ENCODE measurements at places on chromosomes 13 and 19.

- no peak for DNase-seq
These were observed 21.8 kb downstream of the PROSER1 start for GRCh38 chr13:39016087-39016486.

DNA sequence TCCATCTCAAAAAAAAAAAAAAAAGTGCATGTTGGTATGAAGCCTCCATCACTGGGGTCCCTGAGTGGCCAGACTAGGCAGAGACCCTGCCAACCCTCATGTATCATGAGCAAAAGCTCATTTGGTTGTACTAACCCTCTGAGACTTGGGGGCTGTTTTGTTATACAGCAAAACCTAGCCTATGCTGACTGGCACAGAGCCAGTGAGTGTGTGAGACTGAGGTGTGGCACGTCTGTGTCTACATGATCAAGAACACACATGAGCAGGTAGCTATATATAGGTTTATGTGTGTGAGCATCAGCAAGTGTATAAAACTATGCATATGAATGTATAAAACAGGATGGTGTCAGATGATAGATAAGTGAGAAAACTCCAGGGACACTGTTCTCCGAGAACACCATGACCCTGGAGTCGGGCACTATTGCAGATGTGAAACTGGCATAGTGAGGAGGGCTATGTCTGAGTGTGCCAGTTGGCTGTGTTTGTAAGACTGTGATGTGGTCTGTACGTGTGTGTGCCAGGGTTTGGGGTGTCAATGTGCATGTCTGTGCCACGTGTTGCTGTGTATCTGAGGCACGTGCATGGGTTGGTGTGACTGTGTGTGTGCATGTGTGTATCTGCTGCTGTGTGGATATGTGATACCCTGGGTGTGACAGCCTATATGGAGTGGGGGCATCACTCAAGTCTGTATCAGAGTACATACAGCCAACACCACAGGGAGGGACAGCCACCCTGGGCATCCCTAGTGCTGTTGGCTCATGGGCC, 44.5 kb downstream of the OLFM2 start:
- no peak for DNase-seq

GRCh38 chr13:73433890-73434289, 375.1 kb downstream of the KLF5 start:
- no peak for DNase-seq

GRCh38 chr13:39768962-39769361, 113.5 kb downstream of the COG6 start:
- no peak for DNase-seq

GRCh38 chr19:18123819-18124218, 26.2 kb downstream of the MAST3 start:
- DNase-seq, result no peak

- DNase-seq, result no peak
These were observed 58.0 kb downstream of the MAP4K1 start for GRCh38 chr19:38559428-38560401.

DNA sequence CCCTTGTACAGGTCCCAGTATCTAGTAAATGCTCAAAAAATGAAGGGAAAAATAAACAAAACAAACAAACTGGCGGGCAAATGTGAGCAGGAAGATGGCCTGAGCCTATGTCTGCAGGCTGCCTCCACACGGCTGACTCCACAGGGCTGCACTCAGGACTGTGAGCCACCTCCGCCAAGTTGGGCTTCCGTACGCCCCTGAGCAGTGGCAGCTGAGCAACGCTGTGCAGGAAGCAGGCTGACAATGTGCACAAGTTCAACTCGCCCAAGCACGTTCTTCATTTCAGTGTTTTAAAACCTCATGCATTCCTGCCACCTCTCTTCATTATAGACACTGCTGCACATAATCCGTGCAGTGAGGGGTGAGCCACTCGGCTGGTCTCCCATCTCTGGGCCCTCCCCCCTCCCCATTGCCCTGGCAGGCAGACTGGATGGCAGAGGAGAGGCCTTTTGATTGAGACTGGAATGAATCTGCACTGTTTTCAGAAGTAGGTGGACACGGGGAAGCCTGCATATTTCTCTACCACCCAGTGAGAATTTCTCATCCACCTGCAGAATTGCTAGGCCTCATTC, 915.3 kb downstream of the UQCRFS1 start:
- no peak for DNase-seq

DNA sequence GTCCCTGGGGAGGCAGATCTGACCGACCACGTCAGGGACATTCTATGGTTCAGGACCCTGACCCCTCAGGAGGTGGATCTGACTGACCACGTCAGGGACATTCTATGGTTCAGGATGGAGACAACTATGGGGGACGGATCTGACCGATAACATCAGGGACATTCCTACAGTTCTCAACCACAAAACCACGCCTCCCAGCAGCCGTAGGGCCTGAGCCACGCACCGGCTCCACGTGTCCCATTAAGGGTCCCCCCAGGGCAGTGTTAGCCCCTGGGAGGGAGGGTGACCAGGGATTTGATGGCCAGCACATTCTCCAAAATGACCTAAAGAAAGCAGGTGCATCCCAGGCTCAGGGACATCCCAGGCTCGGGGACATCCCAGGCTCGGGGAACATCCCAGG, 49.0 kb upstream of the C13orf46 start:
- peak; percentile 24 for DNase-seq

DNA sequence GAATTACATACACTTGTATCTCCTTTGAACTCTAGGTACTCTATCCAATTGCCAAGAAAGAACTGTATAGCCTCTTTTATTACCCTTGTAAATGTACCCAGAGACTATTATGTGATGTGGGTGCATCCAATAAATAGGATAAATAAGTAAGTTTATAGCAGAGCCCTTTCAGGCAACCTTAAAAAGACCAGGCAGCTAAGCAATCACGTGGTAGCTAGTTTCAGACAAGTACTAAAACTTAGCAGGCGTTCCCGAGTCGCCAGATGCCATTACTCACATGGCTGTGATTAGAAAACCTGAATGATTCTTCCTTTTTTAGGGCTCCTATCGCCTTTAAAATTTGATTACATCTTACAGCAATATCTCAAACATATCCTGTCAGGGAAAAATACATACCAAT, 1303.0 kb downstream of the EFNB2 start:
- no peak for DNase-seq

DNA sequence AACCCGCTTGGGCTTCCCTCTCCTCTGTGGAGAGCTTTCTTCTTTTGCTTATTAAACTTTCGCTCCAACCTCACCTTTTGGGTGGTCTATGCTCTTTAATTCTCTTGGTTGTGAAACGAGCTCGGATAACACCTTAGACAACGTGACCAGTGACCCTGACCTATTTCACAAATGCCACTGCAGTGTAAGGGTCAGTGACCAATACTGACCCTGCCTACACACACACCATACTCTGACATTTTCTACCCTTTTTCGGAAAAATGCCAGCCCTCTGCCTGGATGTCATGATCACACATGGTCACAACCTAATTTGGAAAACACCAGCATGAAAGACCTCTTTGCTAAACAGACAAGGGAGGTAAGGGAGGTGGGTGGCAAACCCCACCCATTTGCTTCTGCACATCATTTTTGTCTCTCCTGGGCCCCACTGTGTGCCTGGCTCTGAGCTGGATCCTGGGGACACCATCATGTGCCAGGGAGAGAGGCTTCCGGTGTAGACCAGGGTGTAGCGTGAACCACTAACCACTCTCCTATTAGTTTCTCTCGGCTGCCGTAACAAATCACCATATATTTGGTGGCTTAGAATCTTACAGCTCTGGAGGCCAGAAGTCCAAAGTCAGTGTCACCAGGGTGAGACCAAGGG, 9.9 kb downstream of the ETFB start:
- peak; percentile 10 for DNase-seq

GRCh38 chr19:55676383-55676782, 1.4 kb downstream of the EPN1 start:
- DNase-seq, result no peak

DNA sequence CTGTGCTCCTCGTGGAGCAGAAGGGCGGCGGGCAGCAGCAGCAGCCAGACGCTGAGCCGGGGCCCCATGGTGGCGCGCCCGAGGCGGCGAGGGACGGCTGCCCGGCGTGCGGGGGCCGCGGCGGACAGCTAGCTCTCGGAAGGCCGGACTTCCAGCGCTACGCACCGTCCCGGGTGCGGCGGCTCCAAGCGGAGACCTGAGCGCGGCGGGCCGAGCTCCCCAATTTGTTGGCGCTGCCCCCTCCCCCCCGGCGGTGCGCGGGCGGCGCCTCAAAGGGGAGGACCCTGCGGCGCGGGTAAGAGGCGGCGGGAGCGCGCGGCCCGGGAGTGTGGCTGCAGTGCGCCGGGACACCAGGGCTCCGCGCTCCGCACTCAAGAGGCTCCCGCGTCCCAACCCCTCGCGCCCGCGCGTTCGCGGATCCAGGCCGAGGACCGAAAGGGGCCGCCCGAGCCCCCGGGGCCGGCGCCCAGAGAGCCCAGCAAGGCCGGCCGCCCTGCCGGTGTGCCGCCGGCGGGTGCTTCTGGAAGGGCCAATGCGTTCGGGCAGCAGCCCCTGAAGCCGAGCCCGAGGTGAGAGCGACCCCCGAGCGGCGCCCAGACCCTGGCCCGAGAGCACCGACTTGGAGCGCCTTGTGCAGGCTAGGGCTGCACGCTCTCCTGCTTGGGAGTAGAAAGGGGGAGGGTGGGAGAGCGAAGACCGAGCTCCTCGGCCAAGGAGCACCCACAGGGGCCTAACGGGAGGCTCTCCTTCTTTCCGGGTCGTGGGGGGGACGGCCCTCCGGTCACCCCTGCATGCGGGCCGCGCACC, at the start of the genes COL4A1 and COL4A2:
Gene COL4A1, minus strand, starts transcription at position 198 of the 807 bp plus-strand sequence. Its CDS starts 130 bp downstream, at position 68.
Gene COL4A2, plus strand, starts transcription at position 325 of the 807 bp plus-strand sequence. CDS start 620 bp downstream, outside the sequence.
- peak; percentile 89 for DNase-seq

GRCh38 chr13:52615812-52616211, 26.4 kb upstream of the HNRNPA1L2 start:
- DNase-seq, result no peak

DNA sequence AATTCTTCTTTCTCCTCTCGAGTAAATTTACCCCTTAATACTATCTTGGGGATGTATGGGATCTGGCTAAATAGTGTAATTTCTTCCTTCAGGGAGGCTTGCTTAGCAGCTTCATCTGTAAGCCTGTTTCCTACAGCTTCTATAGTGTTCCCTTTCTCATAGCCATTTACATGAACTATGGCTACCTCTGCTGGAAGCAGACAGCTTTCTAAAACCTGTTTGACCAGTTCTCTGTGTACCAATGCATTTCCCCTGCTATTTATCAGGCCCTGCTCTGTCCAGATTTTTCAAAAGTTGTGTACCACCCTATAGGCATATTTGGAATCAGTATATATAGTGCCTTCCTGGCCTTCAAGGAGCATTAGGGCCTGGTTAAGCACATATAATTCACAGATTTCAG, 113.6 kb upstream of the PCDH9 start:
- DNase-seq, result no peak

GRCh38 chr19:2488942-2489731, 13.2 kb downstream of the GADD45B start:
- peak; percentile 77 for DNase-seq

- DNase-seq, result no peak
These were observed 27.1 kb downstream of the DGKH start for GRCh38 chr13:42075517-42075916.

GRCh38 chr13:112605531-112605990, 17.6 kb upstream of the TUBGCP3 start:
- DNase-seq, result no peak

- no peak for DNase-seq
These were observed 22.6 kb downstream of the KDM4B start for GRCh38 chr19:4991538-4991937.

- DNase-seq, result no peak
These were observed 642 bp upstream of the PEG3 start for GRCh38 chr19:56841193-56841543.

DNA sequence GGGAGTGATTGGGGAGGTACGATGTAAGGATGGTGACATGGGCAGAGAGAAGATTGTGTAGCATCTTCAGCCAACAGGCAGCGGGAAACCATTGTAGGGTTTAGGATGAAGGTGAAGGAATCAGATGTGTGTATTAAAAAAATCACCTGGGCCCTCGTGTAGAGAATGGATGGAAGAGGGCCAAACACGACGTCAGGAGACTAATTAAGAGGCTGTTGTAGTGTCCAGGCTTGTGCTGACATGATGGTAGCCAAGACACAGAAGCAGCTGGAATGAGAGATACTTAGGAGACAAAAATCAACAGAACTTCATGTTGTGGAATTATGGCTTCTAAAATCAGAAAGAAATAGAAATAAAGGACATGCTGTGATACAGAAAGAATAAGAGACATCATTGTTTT, 41.2 kb upstream of the ARGLU1 start:
- no peak for DNase-seq

DNA sequence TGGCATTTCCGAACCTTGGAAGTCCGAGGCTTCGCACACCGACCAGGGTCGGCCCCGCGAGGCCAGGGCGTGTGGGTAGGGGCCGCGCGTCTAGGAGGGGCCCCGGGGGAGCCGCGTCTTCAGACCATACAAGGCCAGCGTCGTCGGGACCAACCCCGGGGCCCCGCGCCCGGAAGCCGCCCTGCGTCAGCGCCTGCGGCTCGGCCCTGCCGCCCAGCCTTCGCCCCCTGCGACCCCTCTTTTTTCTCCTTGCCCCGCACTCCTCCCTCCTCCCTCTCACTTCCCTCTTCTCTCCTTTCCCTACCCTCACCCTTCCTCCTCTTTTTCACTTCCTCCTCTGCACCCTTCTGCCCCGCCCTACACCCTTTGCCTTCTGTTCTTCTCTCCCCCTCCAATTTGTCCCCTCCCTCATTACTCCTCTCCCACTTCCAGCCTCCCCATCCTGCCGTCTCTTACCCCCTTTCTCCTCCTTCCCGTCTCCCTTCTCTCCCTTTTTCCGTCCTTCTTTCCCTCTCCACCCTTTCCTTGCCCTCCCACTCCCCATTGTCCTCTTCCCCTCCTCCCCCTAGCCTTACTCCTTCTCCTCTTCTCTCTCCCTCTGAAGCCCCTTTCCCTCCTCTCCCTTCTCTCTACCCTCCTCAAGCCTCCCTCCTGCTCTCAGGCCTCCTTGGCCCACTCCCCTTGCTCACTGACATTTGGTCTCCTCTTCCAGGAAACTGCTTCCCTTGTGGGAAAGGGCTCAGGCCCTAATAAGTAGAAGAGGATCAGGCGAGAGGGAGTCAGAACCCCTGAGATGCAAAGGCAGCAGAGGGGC, 2.2 kb upstream of the PLEKHG2 start:
- DNase-seq, result peak; percentile 92

DNA sequence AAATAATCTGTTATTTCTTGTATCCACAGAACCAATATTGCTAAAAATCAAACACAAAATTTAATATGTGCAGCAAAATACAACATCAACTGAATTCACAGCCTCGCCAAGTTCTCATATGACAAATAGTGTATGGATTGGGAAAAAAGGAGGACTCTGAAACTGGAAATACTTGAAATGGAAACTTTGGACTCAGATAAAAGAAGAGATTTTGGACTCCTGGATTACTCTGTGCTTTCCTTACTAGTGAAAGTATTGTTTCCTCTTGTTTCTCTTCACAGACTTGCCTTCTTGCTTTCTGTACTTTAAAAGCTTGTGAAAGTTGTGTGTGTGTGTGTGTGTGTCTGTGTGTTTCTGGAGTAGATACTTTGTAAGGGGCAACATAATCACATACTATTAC, 1596.3 kb downstream of the PCDH9 start:
- no peak for DNase-seq
